ENCODE measurements at places on chromosomes 1 and 21.

DNA sequence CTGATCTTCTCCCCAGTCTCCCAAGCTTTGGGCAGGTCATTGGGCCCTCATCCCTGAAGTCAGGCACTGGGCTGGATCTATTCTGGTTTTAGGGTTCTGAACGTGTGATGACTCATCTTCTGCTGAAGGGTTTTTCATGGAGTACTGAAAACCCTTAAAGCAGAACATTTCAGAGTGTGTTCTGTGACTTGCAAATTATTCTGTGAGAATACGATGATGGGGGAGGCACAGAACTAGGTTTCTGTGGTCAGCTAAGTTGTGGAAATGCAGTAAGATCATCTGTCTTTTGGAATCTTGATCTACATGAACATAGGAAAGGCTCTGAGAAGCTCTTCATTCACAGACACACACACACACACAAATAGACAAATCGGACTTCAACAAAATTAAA is 46.2 kb downstream of the NAV1 start:
- DNase-seq = peak; percentile 52

DNA sequence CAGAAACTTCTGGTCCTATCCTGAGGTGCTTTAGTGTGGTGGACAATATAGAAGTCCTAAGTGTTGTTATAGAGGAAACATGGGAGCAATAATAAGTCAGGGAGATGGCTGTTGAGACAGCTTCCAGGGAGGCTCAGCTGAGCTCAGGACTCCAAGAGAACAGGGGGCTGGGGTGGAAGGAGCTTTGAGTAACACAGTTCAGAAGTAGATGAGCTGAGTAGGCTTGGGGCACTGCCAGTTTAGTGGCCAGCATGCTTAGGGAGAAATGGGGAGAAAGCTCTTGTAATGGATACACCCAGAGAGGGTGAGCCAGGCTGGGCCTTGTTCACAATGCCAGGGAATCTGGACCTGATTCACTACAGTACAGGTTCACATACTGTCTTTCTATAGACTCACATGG is 201.6 kb downstream of the DAB1 start:
- no peak for DNase-seq

DNA sequence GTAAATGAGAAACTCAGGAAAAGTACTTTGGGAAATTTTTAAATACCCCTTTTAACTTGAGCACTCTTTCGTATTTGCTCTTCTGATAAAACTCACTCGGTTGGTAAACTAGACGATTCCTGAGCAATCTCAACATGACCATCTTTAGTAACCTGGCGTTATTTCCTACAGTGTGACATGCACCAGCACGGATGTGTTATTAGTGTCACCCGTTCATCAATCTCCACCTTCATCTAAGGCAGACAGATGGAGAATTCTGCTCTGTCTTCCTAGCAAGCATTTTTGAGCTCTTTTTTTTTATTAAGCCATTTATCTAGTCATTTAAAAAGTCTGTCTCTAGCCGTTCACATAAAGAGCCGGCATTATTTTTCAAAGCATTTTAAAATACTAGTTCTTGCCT is 155.2 kb downstream of the DISP1 start:
- no peak for DNase-seq

GRCh38 chr1:243968413-243968812 is 82.7 kb upstream of the ZBTB18 start:
- DNase-seq = peak; percentile 8

DNA sequence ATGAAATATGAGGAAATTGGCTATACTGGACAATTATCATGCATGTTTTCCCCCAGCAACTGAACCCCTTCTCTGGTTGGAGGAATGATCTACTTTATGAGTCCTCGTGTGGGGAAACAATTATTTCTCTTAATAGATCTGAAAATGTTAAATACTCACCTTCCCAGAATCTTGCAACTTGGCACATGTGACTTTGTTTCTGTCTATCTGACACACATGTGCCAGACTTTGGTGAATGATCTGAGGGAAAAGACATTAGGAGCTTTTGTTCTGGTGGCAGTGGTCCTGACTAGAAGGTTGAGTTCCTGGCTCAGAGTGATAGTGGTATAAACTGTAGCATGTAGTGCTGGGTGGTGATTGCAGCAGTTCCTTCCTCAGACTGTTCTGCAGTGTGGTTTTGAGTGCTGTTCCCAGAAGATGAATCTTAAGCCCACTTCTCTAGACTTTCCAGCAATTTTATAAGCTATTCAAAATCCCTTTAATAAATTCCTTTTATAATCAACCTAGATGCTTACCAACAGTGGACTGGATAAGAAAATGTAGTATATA is 59.3 kb upstream of the B3GALNT2 start:
- no peak for DNase-seq

DNA sequence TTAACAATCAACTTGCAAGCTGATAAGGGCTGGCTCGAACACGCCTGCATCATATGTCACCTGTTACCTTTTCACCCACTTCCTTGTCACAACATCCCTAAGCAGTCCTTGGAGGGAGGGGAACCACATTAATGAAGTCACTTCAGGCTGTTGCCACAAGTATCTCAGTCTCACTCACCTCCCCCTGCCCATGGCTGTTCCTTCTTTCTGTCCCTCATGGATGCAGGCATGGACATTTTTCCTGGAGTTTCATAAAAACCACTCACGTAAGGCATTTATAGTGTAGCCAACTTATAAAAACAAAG is 76.8 kb upstream of the ANGPTL1 start:
- no peak for DNase-seq

- no peak for DNase-seq
Observed at GRCh38 chr1:248751635-248752034, 3.9 kb downstream of the LYPD8 start.

GRCh38 chr1:81600878-81601622 is 199.7 kb upstream of the ADGRL2 start:
- DNase-seq = no peak

DNA sequence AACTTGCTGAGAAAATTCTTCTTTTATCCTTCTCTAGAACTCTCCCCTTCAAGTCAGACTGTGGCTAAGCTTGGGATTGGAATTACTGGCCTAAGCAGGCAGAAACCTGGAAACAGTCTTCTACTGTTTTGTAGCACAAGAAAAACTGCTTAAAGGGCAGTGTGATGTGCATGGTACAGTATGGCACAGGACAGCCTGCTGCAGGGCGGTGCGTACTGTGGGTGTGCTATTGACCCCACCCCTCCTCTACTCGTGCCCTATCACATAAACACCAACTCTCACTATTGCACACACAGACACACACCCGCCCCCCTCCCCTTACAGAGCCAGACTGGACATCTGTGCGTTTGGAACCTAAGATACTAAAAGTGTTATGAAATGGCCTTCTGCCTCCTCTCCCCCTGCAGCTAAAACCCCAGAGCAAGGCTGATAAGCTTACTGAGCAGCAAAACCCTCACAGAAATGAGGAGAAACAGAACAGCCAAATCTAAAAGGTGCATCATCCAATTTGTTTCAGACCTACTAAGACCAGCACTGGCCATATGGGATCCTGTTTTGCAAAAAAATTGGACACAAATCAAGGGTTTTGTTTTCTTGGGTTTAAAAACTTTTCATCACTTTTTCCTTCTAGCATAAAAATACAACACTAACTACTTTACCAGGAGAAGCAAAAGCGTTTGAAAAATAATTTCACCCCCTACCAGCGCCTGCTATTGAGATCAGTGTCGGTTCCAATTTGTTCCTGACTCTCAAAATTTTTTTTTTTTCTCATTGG is 355.8 kb upstream of the LYPLAL1 start:
- no peak for DNase-seq

- DNase-seq = peak; percentile 75
Observed at GRCh38 chr1:236516929-236517704, 6.7 kb upstream of the LGALS8 start.

DNA sequence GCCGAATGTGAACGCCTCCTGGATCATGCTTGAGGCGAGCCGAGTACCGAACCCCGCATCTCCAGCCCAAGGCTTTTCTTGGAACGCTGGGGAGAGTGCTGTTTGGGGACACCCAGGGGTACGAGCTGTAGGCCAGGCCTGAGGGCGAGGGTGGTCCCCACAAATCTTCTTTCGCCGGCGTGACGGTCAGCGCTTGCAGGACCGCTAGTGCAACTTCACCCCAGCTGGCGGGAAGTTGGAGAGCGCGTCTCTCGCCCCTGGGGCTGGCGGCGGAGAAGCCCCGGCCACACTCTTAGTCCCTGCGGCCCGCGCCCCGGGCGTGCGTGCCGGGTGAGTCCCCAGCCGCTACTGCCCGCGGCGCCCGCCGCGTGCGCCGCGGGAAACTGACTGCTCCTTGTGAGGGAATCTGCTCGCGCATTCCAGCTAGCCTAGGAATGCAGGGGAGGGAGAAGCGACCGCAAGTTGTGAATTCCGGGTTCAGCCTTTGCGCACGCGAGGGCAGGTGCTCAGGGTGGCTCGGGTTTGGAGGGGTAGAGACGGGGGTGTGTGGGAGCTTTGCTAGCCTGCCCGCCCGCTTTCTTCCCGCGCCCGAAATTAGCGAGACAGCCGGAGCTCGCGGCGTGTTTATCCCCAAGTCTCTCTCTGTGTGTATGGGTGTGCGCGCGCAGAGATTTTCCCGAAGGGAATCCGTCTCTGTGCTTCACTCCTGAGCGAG is 884 bp downstream of the LHX4 start:
- peak; percentile 43 for DNase-seq

DNA sequence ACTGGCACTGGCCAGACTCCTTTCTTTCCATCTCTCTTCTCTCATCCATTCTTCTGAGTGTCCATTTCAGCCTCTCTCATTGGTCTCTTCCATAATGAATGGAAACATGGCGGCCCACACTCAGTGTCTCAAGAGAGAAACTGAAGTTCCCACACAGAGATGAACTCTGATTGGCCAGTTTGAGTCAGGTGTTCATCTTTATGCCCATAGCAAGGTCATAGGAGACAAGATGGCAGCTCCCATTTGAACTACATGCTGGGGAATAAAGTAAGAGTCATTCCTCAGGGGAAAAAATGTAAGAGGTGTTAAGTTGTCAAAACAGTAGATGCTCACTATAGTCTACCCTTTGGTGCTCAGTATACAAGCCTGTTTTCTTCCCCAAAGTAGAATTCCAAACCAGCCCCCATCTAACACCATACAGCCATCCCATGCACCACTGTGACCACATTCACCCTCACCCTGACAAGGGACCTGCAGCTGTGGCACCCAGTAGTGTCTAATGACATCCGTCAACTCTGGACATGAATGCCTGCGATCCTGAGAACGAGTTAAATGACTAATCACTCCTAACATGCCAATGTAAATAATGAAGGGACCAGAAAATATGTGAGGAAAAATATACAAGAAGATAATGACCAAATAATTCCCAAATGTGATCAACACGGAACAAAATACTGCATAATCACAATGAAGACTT is 12.4 kb downstream of the CDA start:
- DNase-seq = peak; percentile 42

GRCh38 chr1:187655104-187655503 is 826.4 kb downstream of the PLA2G4A start:
- peak; percentile 19 for DNase-seq

GRCh38 chr21:31517664-31518414 is 141.7 kb upstream of the SOD1 start:
- DNase-seq = no peak

DNA sequence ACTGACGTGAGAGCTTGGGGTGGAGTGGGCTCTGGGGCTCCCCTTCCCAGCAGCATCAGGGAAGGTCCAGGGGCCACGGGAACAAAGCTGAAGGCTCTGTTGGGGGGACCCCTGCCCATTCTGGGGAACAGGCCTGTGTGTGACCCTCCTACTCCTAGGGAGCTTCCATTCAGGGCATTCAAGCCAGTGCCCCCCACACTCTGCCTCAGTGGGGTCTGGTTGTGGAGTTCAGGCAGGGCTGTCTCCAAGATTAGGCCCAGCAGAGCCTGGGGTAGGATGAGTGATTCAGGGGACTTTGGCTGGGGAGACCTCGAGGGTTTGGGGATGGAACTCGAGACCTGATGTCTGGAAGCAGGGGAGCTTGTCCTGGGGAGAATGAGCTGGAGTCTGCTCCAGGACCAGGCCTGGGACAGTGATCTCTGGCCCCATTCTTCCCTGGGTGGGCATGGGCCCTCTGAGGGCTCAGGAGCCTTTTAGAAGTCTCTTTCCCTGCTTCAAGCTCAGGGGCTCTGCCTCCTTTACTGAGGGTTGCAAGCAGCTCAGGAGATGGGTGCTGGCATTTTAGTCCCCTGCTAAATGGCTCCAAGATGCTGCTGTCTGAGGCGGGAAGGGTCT is 81.7 kb downstream of the PTPRU start:
- no peak for DNase-seq

DNA sequence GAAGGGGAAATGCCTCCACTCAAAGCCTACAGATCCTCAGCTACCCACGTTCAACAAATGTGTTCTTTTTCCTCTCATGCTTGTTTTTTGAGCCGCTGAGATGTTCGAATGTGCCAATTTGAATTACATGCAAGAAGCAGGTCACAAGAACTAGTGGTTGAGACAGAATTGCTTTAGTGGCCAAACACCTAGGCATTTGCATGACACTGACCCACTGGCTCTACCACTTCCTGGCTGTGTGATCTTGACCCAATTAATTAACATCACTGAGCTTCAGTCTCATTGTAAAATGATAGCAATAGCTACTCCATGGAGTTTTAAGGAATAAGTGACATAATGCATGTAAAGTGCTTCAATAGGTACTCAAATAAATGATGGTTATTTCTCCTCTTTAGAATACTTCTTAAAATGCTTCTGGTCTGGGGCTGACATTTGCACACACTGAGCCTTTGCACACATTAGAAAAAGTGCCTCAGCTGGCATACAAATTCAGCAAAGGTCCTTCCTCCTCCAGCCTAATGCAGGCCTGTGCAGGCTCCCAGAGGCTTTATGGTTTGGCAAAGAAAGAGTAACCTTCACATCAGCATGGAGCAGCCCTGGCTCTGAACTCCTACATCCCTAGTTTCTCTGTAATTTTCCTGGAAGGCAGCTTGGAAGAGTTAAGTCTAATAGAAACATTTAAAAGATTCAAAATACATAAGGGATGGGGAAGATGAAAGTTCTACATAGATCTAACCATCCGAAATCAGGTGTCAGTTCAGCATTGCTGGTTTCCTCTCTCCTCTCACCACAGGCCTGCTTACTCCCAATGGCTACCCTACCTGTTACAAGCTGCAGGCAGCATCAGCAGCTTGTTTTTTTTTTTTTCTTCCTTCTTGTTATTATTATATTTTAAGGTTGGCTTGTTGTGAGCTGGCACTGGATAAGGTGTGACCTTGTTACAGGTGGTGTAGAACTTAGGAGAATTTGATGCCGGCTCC is 107.4 kb downstream of the TBX19 start:
- no peak for DNase-seq

DNA sequence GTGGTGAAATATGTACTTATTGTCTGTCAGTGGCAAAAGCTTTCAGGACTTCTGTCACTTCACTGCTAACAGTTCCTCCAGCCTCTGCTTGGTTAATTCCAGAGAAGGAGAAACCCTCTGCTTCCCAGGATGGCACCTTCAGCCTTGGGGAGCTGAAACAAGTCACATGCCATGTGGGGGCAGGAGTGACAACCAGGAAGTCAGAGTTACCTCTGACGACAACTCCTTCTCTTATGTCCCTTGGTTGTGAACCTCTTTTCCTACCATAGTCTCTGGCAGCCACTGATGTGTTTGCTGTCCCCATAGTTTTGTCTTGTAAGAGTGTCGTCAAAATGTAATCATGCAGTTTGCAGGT is 53.6 kb downstream of the FCRL5 start:
- DNase-seq = no peak

- no peak for DNase-seq
Observed at GRCh38 chr1:164953098-164953497, 394.1 kb downstream of the PBX1 start.

All from astrocyte of the spinal cord (primary cell).